Eye (tissue), 1 donor: ENCODE measurements at places on chromosomes 5 and 9.

DNA sequence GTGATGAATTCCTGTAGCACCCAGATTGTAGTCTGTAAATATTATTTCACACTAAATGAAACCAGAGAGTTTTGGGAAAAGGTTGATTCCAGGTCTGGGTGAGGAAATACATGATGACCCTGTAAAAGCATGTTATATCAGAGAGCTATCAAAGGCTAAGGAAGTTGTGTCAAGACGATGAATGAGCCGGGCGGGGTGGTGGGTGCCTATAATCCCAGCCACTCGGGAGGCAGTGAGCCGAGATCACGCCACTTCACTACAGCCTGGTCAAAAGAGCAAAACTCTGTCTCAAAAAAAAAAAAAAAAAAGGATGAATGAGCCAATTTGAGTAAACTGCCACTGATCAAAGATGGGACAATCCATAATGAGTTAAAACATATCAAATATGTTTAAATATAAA is 29.2 kb downstream of the IL6ST start:
- DNase-seq: no peak

DNA sequence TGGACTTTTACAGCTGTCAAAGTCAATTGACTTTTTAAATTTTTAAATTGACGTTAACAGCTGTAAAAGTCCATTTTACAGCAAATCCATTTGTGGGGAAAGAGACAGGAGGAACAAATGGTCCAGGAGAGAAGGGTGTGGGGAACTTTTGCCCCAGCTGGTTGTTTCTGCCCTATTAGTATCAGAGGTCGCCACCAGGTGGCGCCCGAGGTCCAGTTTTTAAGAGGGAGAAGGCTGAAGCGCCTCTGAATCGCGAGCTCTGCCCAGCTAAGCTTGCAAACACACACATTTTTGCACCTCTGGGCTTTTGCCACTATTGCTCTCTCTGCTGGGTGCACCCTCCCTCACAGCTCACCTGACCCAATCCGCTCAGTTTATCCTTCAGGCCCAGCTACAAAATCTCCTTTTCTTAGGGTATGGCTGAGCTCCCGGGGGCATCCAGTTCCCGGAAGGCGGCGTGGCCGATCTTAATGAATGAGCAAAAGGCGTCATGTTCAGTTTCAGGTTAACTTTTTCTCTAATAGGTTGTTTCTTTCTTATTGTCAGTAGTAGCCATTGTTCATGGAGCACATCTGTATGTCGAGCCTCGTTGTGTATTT is 6.3 kb upstream of the TTLL11 start:
- DNase-seq: peak; percentile 93

- peak; percentile 52 for DNase-seq
Observed at GRCh38 chr9:100216178-100216787, 117.2 kb downstream of the INVS start.

DNA sequence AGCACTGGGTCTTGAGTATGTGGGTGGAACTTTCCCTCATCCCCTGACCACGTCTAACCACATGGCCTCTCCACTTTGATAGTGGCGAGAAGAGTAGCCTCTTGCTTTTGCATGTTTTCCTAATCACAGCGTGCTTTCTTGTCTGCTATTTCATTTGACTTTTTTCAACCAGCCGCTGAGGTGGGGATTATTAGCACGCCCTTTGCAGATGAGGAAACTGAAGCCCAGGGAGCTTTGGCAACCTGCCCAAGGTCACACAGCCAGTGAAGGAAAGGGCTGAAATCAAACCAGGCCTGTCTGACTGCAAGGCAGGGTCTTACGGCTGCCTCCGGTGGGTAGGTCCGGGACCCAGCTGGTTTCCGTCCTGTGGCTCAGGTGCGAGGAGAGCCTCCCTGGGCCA is 106.5 kb upstream of the MSX2 start:
- peak; percentile 12 for DNase-seq

DNA sequence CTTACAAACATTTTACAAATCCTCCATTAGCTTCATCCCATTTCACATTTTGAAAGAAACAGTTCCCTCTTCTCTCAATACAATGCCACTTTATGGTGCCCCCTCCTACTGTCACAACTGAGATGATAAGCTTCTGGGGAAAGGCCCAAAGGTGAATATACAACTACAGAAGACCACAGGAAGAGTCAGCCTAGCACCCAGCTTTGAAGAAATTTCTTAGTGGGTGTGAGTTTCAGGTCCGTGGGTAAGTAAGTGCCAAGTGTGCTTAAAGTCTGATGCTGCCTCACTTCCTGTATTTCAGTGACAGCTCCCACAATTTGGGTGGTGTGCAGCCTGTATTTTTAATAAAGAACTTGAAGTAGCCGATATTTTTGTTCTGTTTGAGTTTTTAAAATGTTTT is 68.1 kb downstream of the ARHGEF28 start:
- DNase-seq: no peak

DNA sequence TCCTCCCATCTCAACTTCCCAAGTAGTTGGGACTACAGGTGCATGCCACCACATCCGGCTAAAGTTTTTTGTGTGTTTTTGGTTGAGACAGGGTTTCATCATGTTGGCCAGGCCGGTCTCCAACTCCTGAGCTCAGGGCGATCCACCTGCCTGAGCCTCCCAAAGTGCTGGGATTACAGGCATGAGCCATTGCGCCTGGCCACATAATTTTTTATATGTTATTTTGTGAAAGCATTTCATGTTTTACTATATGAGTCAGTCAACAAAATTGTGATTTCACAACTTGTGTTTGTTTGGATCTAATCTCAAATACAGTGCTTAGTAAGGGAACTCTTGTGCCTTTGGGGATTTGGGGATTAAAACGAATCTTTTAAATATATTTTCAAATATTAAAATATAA is 20.0 kb upstream of the FAM120AOS start:
- no peak for DNase-seq

- DNase-seq: no peak
Observed at GRCh38 chr5:38207343-38207742, 51.0 kb upstream of the EGFLAM start.
